Midbrain (tissue), 1 donor: ENCODE measurements at places on chromosomes 6 and 20.

GRCh38 chr6:24440897-24441598 is 38.3 kb downstream of the MRS2 start:
- no peak for DNase-seq

DNA sequence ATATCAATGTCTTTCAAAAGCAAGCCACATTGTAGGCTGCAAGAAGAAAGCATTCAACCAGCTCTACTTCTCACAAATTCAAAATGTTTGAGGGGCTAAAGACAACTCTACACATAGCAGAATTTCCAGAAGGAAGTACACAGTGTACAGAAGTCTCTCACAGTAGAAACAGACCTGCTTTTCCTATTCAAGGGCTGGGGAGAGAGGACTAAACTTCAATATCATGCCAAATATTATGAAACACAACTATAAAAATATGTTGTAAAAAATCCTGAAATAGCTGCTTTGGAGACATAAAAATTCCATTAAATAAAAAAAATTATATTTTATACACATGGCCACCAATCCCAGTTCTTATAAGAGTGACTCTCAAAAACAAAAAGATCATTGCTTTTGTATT is 70.8 kb upstream of the IPCEF1 start:
- DNase-seq, result no peak

DNA sequence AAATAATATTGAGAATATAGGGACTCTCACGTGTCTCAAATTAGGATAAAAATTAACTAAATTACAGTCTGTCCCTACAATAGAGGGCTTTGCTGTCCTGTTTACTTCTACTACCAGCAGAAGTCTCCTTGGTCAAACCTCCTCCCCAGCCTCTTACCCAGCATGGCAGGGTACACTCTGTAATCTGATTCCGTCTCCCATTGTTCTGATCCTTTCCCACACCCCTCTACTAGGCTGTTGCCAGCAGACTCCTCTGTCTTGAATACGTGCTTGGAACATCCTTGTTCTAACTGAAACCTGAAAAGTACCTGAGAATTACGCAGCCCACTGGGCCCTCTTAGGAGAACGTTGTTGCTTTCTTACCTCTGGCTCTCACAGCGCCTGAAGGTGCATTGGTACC is 112.2 kb upstream of the PREP start:
- DNase-seq, result no peak

DNA sequence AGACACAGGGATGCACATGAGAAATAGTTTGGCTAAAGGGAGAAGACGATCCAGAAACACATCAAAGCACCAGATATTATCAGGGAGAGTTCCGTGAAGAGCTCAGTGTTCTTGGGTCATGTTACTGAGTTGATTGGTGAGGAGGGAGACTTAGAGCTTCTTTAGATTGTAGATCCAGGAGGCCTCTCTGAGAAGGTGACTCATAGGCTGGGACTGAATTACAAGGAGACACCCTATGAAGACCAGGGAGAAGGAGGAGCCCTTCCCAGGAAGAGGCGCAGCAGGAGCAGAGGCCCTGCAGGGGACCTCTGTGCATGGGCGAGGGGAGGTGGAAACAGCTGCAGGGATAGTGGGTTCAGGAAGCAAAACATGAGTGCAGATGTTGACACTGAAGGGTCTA is 196.5 kb downstream of the SLC24A3 start:
- DNase-seq, result no peak

- no peak for DNase-seq
These were observed 32.4 kb downstream of the WRNIP1 start for GRCh38 chr6:2797564-2798031.

DNA sequence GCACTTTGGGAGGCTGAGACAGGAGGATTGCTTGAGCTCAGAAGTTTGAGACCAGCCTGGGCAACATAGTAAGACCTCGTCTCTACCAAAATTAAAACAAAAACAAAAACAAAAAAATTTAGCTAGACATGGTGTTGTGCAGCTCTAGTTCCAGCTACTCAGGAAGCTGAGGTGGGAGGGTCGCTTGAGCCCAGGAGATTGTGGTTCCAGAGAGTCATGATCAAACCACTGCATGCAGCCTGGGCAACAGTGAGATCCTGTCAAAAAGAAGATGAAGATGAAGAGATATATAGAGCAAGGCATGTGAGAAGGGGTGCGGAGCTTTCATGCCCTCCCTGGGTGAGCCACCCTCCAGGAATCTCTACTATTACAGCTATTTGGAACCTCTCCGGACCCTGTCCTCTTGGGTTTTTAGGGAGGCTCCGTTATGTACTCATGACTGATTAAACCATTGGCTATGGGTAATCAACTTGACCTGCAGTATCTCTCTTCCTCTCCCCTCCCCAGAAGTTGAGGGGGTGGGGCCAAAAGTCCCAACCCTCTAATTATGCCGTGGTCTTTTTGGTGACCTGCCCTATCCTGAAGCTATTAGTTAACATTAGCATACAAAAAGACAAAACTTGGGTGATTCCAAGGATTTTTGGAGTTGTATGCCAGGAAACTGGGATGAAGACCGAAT is 9.0 kb downstream of the POLH start:
- no peak for DNase-seq

GRCh38 chr6:33750244-33750991 is 3.7 kb upstream of the IP6K3 start:
- no peak for DNase-seq

DNA sequence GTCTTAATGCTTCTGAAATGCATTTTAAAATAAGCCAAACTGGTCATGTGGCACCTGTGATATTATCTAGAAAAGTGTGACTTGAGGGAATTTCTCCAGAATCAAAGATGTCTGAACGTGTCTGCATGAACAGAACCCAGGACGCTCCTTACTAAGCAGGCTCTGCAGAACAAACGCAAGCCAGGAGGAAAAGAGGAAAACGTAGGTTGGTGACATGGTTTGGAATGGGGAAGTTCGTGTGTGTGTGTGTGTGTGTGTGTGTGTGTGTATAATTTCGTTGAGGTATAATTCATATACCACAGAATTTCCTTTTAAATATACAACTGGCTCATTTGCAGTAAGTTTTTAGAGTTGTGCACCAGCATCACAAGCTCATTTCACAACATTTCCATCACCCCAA is 200.5 kb upstream of the FOXQ1 start:
- no peak for DNase-seq

DNA sequence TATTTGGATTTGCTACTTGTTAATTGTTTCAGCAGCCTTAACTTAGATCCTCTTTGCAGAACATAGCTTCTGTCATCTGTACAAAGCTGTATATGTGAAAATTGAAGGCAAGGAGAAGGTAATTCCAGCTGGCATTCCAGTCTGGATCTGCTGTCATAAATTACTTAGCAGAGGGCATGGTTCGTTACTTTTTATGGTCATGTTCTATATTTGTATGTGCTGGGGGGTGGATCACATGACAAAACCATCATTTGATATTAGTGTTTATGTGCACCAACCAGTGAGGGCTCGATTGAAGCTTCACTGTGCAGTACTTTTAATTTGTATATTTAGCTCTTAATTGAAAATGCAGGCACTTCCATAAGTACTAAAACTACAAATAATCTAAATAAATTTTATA is 80.2 kb downstream of the CAP2 start:
- no peak for DNase-seq

- DNase-seq, result no peak
These were observed 22.4 kb downstream of the TMC2 start for GRCh38 chr20:2558581-2559278.

GRCh38 chr6:56374841-56375369 is 127.5 kb upstream of the COL21A1 start:
- DNase-seq, result no peak

DNA sequence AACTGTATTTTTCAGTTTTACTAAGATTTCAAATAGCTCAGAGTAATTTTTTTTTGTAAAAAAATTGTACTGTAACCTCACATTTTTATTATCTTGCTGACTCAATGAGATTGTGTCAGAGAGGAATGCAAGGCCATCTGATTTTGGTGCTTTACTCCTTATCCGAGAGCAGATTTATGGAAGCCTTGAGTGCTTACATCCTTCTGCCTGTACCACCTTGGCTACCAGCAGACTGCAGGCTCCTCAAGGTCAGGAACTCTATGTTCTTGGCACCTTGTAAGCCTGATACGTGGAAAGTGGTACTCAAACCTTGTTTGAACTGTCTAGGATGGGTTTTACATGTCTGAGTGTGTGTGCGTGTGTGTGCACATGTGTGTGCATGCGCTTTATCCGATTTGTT is 80.1 kb upstream of the MLIP start:
- DNase-seq, result no peak

DNA sequence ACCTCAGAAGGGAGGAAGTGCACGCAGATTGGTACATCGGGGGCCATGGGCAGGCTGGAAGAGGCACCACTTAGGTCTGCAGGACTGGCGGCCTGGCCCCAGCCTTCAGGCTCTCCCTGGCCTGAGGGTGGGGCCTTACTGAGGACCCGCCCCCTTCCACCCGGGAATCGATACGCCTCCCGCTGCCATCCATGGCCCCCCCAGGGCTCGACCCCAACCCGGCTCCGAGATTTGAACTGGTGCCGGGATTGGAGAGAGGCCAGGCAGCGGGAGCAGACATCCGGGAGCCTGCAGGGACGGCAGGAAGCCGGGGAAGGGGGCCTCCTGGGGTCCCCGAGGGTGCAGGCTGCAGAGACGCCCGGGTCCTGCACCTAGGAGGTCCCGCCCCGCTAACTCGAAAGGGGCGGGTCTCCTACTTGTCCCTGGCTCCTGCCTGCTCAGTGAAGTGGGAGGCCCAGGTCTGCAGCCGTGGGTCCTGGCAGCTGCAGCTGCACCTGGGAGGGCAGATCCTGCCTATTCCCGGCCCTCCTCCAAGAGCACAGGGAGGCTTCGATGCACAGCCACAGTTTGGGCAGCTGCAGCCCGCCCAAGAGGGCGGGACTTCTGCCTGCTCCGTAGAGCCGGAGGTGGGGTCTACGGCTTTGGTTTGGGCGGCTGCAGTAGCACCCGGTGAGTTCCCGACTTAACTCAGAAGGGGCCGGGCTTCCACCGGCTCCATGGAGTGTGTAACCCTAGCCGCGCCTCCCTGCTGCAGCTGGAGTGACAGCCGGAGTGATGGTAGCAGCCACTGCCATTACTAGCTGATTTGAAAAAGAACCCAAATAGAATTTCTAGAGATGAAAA is 35.2 kb upstream of the TBC1D22B start:
- DNase-seq, result peak; percentile 19

GRCh38 chr20:58783511-58784011 is 67.1 kb downstream of the GNAS-AS1 start:
- DNase-seq, result no peak

DNA sequence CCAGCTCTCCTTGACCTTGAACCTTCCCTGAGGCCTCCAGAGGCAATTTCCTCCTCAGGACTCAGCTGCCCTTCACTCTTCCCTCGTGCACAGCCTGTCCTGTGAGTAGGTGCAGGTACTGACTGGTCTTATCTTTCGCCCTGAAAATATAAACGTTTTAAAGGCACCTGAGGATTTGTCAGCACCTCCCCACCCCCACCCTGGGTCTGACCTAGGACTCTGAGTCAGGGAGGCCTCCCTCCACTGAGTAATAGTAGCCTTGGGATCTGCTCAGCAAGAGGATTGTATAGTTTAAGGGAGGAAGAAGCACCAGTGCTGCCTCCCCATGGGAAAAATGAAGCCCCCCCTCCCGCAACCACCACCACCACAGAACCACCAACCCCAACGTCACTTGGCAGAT is 54.6 kb downstream of the PPARD start:
- DNase-seq, result no peak

- no peak for DNase-seq
These were observed 119.0 kb upstream of the RPS6KA2 start for GRCh38 chr6:166745801-166746668.

- DNase-seq, result no peak
These were observed 4.6 kb downstream of the NPBWR2 start for GRCh38 chr20:64102647-64103354.

DNA sequence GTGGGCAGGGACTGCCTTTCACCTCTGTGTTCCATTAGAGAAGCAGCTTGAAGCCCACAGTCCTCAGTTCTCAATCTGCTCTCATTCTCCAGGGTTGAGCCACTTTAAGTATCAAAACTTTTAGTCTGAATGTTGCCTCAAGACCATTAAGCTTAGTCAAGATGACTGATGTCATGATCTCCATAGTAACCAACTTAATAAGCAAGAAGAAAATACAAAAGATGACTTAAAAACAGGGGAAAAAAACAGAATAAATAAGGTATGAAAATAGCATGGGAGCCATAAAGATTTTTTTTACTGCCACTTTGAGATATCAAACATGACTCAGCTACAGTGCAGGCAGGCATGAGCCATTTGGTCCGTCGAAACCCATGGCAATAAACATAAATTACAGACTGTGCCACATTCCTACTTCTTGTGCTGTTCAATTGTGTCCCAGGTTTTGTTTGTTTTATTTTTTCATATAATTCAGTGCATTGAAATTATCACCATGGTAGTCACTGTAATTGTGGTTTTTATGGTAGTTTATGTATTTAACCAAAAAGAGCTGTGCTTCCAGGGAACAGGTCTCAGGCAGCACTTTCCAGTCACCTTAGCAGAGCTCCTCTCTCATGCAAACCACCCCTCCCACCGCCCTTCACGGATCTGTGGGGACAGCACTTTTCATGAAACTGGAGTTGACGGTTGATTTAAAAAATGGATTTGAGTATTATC is 156.5 kb upstream of the INSM1 start:
- DNase-seq, result no peak

- DNase-seq, result no peak
These were observed 666.0 kb downstream of the PHF3 start for GRCh38 chr6:64301307-64302236.

GRCh38 chr6:133632906-133633305 is 256.0 kb upstream of the TCF21 start:
- DNase-seq, result no peak

DNA sequence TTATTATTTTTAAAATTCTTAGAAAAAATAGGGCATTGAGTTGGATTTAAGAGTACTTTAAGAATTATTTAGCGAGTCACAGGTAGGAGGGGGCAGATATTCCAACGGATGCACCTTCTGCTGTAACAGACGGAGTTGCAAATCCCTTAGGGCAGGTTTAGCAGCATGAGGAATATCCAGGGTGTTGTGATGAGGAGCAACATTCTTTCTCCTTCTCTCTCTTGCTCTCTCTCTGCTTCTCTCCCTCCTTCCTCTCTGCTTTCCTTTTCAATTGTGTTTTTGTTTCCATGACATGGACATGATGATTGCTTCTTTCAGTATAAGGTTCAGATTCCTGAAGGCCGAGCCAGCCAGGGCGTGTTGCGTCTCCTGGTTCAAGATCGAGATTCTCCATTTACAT is 28.9 kb downstream of the CDH26 start:
- DNase-seq, result no peak

DNA sequence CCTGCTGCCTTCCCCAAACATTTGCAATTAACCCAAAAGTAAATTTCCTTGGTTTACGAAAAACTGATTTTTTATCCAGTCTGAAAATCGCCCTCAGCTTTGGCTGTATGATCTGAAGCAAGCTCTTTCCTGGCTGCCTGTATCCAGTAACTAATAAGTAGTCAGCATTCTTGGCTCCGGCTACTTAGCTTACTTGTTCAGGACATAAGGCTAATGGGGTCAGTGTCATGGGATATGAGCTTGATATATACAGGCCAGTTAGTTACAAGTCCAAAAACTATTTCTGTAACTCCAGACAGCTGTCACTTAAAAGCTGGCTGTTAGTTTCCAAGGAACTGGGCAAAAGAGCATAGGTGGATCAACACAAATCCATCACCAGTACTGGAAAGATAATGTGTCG is 56.2 kb downstream of the KHDC1L start:
- no peak for DNase-seq

- no peak for DNase-seq
These were observed 184.1 kb downstream of the MBOAT1 start for GRCh38 chr6:20028143-20028542.

- DNase-seq, result peak; percentile 8
These were observed 199.4 kb downstream of the PHACTR1 start for GRCh38 chr6:12916006-12916405.
